ENCODE measurements at places on chromosomes 7 and 10.

DNA sequence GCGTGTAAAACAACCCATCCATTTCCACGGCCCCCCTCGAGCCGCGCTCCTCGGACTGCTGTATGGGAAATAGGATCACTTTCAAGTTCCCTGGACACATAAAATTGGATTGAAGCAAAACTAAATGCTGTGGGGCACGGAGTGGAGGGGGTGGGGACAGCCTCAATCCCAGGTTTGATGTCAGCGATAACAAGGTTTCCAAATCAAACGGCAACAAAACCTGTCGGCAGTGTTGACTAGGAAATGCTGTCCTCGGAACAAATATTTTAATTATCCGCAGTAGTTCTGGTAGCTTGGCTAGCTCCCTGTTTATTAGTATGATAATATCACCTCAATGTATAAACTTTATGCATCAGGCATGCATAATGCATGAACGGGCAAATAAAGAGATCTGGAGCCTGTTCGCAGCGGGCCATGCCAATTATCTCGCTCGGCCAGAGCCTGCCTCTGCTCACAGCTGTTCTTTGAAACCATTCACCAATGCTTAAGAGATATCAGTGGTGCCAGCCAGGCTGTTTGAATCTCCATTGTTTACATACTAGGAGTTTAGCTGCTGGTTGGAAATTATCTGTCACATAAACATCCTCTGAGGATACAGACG is 161.1 kb downstream of the PAXIP1 start:
- no peak for DNase-seq

GRCh38 chr10:51080311-51081006 is 6.2 kb downstream of the PRKG1 start:
- DNase-seq, result peak; percentile 21

GRCh38 chr10:49628599-49628998 is 14.8 kb downstream of the CHAT start:
- DNase-seq, result no peak

DNA sequence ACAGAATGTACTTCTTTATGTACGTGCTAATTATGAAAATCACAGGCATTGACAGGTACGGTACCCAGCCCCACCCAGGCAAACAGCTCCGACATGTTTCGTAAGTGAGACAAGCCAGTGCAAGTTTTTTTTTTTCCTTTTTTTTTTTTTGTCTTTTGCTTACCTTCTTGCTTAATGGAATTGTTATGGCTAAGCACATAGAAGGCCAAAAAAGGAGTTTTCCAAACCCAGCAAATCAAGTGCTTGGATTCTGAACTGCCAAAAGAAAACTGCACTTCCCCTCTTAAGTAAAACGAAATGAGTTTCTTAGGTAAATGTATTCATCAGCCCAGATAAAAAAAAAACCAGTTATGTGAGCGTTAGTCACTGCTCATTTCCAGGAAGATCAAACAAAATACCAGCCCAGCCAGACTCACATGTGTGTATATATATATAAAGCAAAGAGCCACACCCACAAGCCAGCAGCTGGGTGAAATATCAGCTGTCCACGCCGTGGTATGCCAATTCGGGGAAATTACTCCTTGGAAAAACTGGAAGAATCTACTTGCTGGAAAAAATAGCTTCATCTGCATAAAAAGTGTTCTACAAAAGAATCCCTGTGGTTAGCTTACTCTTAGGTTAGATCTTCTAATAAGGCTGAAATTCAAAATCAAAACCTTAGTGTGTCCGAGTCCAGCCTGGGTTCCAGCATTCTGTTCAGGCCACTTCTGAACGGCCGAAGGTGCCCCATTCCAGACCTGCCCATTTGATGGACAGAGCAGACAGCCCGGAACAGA is 8.0 kb downstream of the KLF6 start:
- no peak for DNase-seq

DNA sequence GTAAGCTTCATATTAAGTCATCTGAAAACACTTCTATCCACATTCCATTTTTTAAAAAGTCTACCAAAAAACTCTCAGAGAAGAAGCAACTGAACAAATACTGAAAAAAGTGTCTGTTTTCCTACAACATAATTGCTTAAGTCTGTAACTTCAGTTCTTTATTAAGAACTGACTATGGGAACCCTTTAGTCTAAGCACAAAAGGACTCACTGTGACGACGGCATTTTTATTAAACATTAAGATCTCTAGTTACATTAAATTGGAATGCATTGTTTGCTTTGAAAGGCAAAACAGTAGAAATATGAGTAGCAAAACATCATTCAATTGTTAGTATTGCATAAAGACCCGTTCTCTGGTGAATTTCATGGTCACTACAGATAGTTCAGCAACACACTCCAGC is 5.8 kb upstream of the FAM3C start:
- DNase-seq, result no peak

- no peak for DNase-seq
Measured at GRCh38 chr7:67447297-67447696, 450.7 kb downstream of the TYW1 start.

GRCh38 chr7:53350241-53350640 is 314.8 kb downstream of the POM121L12 start:
- DNase-seq, result peak; percentile 57

- no peak for DNase-seq
Measured at GRCh38 chr10:114908896-114909295, 29.1 kb upstream of the TRUB1 start.

DNA sequence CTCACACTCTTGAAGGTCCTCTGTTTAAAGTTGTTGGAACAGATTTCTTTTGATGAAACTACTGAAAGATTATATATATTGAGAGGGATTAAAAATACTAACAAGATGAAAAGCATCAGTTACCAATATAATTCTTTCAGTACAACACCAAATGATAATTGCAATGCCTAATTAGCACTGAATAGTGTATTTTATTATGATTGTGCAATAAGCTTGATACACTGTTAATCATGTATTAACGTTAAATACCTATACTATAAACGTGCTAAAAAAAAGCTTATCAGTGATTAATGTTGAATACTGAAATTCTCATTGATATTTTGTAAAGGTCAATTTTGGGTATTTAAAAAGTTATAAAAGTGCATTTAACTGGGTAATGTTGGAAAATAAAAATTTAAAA is 61.5 kb downstream of the HIBADH start:
- no peak for DNase-seq

GRCh38 chr7:92754919-92755581 is 81.3 kb downstream of the CDK6 start:
- no peak for DNase-seq

DNA sequence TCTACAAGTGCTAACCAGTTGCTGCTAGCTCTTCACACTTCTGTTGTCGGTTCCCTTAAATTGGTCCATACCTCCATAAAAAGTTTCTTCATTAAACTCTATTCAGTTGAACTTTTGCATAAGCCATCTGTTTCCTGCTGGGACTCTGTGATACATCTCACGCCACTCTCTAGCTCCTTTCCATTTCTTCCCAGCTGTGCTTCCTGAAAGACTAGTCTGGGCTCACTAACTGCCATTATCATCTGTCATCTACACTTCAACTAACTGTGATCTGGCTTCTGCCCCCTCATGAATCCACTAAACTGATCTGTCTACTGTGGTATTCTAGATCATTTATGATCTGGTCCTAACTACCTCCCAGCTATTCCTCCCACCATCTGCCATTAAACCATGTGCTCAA is 78.3 kb downstream of the ELAPOR2 start:
- DNase-seq, result no peak

- no peak for DNase-seq
Measured at GRCh38 chr10:88004451-88004850, 141.0 kb downstream of the PTEN start.

GRCh38 chr7:150851492-150852370 is 586 bp upstream of the AOC1 start:
- DNase-seq, result no peak

- DNase-seq, result no peak
Measured at GRCh38 chr10:119782981-119783664, 57.3 kb downstream of the INPP5F start.
